ENCODE measurements at places on chromosomes 3 and 15.

DNA sequence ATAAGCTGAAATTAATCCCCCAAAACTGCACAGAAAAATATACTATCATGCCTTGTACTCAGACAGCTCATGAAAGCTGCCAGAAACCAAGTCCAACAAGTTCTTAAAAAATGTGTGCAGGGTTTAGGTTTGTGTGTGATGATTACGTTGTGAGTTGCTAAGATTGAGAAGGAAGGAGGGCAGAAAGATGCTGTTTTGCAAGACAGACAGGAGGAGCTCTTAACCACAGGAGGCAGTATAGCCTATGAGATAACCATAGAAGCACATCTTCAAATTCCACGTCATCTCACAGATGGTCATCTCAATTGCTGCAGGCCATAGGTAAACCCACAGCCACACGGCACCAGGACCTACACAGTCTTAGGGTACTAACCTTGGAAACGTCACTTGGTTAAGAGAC, 191.9 kb downstream of the STT3B start:
- DNase-seq: peak; percentile 13

- no peak for DNase-seq
Observed at GRCh38 chr3:188417766-188418165, 263.8 kb downstream of the LPP start.

- DNase-seq: peak; percentile 47
Observed at GRCh38 chr15:78177447-78177873, 28.3 kb downstream of the IDH3A start.

GRCh38 chr3:32450426-32450825, 52.2 kb downstream of the CMTM6 start:
- no peak for DNase-seq

- DNase-seq: no peak
Observed at GRCh38 chr3:126677862-126678503, 23.1 kb upstream of the TXNRD3 start.

DNA sequence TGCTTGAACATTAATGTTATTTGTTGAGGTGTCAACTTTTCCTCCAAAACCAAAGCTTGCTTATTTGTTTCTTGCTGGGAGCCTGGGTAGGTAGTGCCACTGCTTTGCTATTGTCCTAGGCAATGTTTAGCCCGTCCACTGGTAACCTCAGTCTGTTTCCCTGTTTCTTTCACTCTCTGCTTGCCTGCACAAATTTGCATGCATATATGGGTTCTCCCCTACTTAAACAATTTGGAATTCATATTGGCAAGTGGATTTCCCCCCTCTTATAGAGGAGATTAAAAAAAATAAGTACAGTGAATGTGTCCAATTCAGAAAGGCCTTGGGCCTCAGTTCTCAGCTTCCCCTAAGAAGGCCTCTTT, 45.0 kb upstream of the BOC start:
- DNase-seq: no peak

- peak; percentile 52 for DNase-seq
Observed at GRCh38 chr3:185270262-185270955, 16.6 kb upstream of the EHHADH start.

DNA sequence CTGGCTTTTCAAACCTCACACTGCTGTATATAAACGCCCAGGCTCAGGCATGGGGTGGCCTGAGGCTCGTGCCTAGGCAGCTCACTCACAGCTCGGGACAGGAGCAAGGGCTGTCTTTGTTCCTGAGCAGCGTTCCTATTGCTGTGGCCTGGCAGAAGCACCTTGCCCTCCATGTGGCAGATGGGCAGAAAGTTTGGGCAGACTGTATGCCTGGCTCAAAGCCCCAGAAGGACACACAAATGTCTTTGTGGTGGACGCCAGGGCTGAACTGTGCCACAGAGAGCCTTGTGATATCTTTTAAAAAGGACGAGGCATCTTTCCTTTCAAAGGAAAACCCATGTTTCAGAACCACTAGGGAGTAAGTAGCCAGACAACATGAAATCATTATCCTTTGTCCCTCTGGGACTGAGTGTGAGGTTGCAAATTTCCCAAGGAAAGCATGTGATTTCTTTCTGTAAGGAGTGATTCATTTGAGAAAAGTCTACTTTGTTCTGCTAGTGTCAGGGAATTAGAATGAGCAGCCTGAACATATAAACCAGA, 29.3 kb upstream of the UBE2E1 start:
- peak; percentile 59 for DNase-seq

GRCh38 chr15:52783929-52784798, 6.0 kb downstream of the ONECUT1 start:
- peak; percentile 41 for DNase-seq

GRCh38 chr3:18223974-18224373, 201.2 kb downstream of the SATB1 start:
- no peak for DNase-seq

GRCh38 chr3:156397534-156397933, 157.4 kb downstream of the SSR3 start:
- DNase-seq: no peak

Data from dermis blood vessel endothelial cell (primary cell).